ENCODE measurements at places on chromosomes 6 and 20.

GRCh38 chr6:98880486-98880885, 46.1 kb downstream of the POU3F2 start:
- no peak for DNase-seq

GRCh38 chr6:145090801-145091585, 644.3 kb downstream of the EPM2A start:
- DNase-seq, result no peak

DNA sequence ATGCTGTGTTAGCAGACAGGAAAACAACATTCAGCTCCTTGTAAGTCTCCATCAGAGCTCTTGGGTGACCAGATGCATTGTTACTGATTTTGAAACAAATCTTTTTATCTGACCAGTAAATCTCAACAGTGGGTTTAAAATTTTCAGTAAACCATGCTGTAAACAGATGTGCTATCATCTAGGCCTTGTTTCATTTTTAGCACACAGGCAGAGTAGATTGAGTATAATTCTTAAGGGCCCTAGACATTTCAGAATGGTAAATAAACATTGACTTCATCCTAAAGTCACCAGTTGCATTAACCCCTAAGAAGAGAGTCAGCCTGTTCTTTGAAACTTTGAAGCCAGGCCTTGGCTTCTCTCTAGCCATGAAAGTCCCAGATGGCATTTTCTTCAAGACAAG, 237.2 kb upstream of the BMP2 start:
- no peak for DNase-seq

DNA sequence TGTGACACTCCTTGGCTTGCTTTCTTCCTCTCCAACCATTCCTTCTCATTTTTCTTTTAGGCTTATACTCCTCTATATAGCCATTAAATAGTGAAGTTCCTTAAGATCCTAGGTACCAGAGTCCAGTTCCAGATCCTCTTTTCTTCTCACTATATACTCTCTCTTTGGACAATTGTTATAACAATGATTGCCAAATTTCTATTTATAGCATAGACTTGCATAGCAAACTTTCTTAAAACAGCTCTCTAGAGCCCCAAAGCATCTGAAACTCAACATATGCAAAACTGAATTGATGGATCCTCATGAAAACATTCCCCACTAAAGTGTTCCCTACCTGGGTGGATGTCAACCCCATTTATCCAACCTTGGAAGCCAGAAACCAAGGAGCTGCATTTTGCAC, 13.4 kb downstream of the PHIP start:
- DNase-seq, result no peak

GRCh38 chr20:41330343-41330720, 10.3 kb upstream of the LPIN3 start:
- DNase-seq, result no peak

GRCh38 chr20:16040742-16041141, 532.5 kb downstream of the KIF16B start:
- no peak for DNase-seq

- DNase-seq, result no peak
Measured at GRCh38 chr20:50843331-50844276, 48.7 kb downstream of the BCAS4 start.

DNA sequence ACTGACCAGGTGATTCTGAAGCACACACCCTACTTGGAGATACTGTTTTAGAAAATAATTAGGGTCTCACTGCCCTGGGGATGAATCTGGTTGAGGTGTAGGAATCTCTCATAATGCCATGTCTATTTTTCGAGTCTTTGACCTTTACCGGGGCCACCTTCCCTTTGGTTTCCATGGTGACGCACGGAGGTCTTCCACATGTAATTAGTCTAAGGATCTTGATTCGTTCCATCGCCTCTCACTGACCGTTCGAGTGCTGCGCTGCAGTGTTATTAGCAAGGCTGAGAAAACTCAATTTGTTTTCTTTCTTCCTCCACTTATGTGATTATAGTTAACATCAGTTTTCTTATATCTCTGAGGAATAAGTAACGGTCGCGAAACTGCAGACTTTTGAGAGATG, 144.3 kb upstream of the SPACA1 start:
- DNase-seq, result no peak

- peak; percentile 26 for DNase-seq
Measured at GRCh38 chr6:75922226-75922625, 150.2 kb downstream of the IMPG1 start.

- DNase-seq, result peak; percentile 90
Measured at GRCh38 chr6:143059663-143060353, 881 bp upstream of the AIG1 start.

DNA sequence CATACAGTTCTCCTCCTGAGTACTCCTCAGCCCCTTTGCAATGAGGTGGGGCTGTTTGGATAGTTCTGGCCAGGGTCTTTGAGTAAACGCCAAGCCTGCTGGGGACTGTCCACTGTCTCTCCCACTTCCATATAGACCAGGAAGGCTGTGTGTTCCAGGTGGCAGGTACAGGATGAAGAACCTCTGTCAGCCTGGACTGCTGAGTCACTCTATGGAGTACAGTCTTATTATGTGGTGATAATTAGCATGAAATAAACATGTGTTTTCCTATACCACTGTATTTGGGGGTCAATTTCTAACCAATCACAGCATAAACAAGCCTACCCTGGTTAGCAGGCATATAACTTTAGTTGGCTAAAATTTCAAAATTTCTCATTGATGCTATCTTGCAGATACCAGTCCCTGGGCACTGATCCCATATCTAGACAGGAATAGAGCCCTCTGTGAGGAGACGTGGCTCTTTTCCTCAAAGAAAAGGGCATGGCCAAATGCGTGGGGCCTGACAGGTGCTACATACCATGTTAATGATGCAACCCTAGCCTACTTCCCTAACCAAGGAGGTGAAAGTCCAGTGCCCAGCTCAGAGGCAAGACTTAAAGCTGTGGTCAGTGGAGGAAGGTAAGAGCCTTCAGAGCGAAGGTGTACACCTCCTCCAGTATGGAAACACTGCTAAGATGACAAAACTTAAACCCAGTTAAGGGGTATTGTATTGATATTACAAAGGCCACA, 4.5 kb upstream of the ALDH8A1 start:
- DNase-seq, result no peak

DNA sequence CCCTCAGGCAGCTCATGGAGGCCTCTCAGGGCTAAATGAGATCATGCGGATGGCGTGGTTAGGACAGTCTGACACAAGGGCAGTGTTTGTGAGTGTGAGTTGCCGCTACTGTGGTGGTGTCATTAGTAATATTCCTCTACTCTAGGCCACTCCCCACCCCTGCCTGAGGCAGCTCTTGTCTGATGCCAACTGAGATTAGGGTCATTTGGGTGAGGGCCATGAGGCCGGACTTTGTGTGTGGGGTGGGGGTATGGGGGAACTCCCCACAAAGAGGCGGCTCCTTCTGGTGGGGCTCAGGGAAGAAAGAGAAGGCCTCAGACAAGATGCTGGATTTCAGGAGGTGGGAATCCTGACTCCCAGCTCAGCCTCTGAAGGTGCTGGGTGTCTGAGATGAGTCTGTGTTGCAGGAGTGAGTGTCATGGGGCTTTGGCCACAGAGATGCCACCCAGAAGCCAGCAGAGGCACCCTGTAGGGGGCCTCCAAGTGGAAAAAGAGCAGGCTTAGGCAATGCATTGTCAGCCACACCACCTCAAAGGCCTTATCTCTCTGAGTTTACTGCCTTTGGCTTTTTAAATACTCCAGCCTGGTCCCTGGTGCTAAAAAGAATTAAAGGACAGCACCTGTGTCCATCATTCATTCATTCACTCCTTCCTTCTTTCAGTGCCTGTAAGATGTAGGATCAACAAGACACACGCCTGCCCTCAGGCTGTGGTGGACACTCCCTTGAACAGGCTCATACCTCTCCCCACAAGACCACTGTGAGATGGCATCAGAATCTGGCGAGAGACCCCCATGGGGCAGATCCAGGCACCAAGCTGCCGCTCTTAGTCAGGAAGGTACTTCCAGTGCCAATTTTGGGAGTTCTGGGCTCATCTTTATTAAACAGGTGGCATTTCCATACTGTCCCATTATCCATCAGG, 175.2 kb downstream of the MRPL14 start:
- DNase-seq, result no peak

GRCh38 chr6:32742374-32742773, 1.2 kb downstream of the HLA-DQA2 start:
- DNase-seq, result no peak

- no peak for DNase-seq
Measured at GRCh38 chr6:34587325-34587724, 31.2 kb upstream of the SPDEF start.

GRCh38 chr6:157358287-157358686, 22.7 kb upstream of the ZDHHC14 start:
- DNase-seq, result no peak

Data from kidney epithelial cell (primary cell).